Esophagus squamous epithelium (tissue), 5 donors: ENCODE measurements at places on chromosomes 7 and 10.

DNA sequence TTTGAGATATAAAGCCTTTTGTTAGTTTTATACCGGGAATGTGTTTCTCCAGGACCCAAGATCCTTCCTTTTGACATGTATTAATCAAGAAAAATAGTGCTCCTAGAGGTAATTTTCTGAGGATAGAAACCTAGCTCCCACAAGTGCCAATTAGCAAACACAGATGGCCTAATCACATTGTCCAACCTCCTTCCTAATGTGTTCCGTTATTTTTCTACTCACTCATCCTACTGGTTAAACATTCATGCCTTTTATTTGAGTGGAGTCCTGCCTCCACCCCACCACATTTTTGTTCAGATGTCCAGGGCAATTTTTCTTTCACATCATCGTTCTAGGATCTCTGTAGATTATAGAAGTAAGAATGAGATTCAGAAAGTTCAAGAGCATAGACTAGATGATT is 610.0 kb upstream of the MBL2 start:
- no peak for DNase-seq

DNA sequence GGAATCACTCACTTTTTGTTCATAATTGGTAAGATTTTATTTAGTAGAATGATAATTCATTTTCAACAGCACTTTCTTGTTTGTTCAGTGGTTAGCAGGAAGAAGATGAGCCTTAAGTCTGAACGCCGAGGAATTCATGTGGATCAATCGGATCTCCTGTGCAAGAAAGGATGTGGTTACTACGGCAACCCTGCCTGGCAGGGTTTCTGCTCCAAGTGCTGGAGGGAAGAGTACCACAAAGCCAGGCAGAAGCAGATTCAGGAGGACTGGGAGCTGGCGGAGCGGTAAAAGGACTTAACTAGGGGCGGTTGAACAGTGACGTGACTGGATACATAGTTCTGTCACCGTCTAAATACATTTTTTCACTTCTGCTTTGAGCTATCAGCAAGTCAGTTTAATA is 31.3 kb downstream of the RABGEF1 start:
- DNase-seq: no peak

DNA sequence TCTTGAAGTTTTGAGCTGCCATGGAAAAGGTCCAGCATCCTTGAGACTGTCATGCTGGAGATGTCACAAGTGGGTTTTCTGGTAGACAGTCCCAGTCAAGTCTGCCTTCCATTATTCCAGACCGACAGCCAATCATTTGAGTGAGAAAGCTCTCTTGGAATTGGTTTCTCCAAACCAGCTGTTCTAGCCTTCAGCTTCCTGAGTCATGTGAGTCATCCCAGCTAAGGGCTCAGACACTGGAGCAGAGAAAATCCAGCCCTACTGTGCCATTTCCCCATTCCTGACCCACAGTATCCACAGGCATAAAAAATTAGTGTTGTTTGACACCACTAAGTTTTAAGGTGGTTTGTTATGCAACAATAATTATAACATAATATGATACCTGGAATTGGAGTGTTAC is 219.0 kb downstream of the ADRA2A start:
- DNase-seq: no peak

GRCh38 chr10:24303522-24304310 is 94.8 kb downstream of the KIAA1217 start:
- DNase-seq: no peak

DNA sequence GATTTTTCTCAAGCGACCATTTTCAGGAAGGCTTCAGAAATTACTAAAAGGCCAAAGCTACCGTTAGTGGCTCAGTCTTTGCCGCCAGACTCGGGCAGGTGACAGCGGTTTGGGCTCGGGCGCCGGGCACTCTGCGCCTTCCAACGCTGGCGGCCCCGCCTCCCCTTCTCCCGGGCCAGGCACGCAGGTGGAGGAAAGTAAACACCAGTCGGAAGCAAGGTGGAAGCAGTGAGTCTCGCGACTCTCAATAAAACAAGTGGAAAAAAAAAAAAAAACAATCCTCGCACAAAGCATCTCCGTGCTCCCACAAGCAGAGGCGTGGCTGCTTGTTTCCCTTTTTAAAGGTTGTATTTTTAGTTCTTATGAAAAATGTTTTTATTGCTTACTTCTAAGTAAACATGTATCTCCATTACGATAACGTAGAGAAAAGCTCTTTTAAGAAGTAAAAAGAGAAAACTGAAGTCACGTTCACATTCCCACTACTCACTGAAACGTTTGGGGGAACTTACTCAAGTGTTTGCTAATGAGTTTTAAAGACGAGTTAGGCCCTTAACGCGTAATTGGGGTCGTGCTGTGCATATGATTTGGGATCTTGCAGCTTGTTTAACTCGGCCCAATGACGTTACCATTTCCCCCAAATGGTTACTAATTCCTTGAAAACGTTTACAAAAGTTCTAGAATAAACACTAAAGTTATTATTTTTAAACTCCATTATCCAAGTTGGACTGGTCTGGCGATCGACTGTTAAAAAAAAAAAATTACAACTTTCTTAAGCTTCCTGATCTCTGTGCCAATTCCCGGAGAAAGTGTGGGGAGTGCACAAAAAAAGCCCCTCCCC is 864 bp downstream of the CDCA7L start:
- no peak for DNase-seq

GRCh38 chr7:113338071-113338696 is 219.8 kb upstream of the SMIM30 start:
- no peak for DNase-seq

GRCh38 chr7:16417906-16418305 is 3.4 kb downstream of the CRPPA start:
- DNase-seq: no peak

DNA sequence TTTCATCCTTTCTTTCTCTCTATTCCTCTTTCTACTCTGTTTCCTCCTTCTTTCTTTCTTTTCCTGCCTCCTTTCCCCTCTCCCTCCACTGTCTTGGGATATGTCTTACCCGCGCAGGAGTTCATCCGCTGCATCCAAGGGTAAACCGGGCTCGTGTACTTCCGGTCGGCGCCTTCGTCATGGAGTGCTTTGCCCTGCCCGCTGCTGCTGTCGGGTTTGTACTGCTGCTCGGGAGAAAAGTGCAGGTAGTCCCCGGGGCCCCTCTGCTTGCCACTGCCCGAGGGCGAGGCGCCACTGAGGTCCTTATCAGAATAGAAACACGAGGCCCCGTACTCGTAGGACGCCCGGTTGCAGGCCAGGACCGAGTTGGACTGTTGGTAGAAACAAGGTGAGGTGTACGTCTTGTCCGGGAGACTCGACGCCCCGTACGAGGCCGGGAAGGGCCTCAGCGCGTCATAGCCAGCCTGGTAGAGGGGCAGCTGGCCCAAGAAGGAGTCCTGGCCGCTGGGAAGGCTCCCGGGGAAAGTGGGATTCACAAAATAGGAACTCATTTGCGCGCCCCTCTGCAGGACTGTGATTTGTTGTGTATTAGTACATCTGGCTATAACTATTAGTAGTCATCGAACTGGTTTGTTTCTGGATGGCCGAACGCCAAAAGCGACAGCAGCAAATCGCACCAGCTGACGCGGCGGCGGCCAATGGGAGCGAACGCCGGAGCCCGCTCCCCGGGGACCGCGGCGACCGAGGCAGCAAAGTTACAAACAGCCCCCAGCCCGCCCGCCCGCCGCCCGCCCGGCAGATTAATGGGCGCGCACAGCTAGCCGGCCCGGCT is at the start of gene HOXA6:
HOXA6 (minus strand) TSS at position 576 of the 832 bp plus-strand sequence; CDS start at position 551, 25 bp downstream.
- no peak for DNase-seq

- DNase-seq: no peak
Observed at GRCh38 chr10:107415446-107415845, 250.9 kb upstream of the SORCS1 start.

DNA sequence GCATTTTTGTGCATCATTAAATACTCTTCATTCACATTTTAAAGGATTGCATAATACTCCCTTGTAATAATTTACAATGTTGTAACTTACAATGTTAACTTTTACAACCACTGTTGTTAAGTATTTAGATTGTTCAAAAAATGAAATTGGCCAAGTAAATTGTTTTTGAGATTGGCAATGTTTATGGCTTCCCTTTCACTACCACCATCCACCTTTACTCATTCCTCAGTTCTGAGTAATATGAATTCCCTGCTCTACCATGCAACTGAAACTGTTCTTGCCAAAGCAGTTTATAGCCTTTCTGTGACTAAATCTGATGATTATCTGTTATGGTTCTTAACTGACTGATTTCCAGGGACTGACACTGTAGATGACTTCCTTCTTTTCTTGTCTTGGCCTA is 80.5 kb upstream of the TMEM106B start:
- no peak for DNase-seq

- DNase-seq: no peak
Observed at GRCh38 chr10:23158370-23158769, 33.7 kb upstream of the PTF1A start.

DNA sequence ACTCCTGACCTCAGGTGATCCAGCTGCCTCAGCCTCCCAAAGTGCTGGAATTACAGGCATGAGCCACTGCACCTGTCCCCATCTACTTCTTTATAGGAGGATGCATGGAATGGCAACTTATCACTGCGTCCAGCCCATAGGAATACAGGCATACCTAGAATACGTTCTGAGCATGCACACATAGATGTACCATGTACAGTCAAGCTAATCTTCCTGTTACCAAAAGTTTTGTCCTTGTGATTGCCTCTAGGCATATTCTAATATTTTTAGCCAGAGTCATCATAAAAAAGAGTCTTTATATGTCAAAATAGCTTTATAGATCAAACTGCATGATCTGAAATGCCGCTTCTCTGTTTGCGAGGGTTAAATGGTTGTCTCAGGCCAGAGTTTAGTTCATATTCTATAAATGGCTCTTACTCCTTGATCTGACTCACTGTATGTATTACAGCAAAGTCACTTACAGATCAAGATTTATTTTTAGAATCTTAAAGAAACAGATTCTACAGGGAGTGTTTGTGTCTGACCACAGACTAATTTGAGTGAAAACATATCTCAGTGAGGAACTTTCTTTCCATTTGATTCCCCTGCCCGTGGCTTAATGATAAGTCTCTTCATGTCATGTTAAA is 210.9 kb downstream of the CREB5 start:
- no peak for DNase-seq

- DNase-seq: no peak
Observed at GRCh38 chr7:39247576-39247975, 269.9 kb downstream of the POU6F2 start.

GRCh38 chr7:83681200-83681778 is 32.4 kb upstream of the SEMA3E start:
- no peak for DNase-seq

DNA sequence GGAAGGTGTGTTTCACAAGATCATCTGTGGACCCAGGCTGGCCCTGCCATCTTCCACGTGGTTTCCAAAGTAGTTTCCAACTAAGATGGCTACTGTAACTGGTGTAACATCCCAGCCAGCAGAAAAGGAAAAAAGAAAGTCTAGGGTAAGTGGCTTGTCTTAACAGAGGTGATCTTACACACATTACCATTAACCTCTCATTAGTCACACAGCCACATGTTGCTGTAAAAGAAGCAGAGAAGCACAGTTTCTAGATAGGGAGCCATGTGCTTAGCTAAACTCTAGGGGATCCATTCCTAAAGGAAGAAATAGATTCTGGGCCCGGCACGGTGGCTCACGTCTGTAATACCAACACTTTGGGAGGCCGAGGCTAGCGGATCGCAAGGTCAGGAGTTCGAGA is 54.3 kb downstream of the ZNF438 start:
- DNase-seq: no peak

DNA sequence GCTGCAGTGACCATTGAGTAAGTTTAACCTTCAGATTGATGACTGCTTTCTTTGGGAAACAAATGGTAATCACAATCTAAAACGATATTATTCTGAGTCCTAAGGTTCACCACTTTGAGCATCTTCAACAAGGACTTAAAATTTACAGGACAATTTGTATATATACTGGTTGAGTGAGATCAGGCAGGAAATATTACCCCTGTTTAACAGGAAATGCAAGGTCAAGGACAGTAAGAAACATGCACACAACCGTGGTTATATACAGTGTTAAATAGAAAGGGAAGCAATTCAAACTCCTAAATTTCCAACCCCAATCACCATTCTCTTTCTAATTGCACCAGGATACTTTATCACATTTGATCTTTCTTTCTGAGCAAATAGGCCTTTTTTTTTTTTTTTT is 96.1 kb downstream of the ZNF277 start:
- DNase-seq: no peak

DNA sequence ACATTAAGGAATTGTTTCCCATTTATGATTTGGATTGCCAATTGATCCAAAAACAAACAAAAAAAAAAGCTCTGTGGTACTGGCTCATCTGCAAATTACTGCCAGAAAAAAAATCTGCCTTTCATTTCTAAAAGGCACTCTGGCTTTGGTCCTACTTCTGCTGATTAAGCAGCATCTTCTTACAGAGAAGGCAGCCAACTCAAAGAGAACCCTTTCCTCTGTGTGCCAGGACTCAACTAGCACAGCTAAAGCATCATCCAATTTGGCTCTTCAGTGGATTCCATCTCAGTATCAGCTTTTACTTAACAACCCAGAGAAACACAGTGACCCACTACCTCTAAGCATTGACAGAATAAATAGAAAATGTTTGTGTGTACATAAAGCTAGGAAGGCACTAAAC is 80.6 kb downstream of the GSAP start:
- DNase-seq: no peak

GRCh38 chr10:132113206-132113605 is 47.5 kb downstream of the JAKMIP3 start:
- DNase-seq: no peak

DNA sequence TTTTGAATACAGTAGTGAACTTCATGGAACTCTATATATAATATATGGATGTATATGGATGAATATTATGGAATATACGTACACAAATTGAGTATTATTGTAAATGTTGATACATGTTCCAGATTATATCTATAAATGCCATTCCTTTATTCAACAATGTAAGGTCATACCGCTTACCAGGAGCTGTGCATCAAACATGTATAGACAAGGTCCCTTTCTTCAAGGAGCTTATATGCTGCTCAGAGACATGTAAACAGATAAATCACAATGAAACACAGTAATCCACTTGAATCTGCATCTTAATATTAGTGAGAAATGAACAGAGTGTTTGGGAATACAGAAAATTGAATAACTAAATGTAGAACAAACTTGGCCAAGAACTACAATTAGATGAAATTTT is 898 bp upstream of the SEM1 start:
- DNase-seq: no peak

DNA sequence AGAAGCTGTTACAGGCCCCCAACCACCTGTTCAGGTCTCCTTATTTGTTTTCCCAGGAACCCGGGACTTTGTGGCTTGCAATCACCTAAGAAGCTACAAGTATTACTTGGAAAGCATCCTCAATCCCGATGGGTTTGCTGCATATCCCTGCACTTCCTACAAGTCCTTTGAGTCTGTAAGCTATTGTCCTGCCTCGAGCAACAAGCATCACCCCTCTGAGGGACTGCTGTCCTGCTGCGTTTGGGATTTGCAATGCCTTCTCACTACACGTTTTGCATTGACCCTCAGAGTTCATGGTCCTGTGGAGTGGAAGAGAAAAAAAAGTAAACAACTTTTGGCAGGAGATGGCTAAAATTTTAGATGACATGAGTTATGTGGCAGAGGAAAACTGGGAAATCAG is 9.2 kb downstream of the PNLIPRP1 start:
- DNase-seq: no peak

DNA sequence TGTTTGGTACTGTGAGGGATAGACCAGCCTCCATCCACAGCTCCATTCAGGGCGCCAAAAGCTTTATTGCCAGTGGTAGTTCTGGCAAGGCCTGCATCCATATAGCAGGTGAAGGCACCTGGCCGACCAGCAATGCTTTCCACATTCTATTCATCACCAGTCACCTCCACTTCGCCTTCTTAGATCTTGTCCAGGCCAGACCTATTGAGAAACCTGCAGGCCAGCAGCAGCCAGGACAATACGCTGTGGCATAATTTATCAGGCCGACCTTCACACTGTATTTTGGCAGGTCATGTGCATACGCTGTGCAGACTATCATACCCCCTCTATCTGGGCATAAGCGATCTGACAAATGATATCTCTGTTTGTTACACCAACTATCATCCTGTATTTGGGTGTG is 15.2 kb upstream of the KNDC1 start:
- DNase-seq: no peak
